ENCODE measurements at places on chromosomes 6 and 20.
A peak's percentile ranks its signal among the peaks of the same experiment; 100 is the strongest.

DNA sequence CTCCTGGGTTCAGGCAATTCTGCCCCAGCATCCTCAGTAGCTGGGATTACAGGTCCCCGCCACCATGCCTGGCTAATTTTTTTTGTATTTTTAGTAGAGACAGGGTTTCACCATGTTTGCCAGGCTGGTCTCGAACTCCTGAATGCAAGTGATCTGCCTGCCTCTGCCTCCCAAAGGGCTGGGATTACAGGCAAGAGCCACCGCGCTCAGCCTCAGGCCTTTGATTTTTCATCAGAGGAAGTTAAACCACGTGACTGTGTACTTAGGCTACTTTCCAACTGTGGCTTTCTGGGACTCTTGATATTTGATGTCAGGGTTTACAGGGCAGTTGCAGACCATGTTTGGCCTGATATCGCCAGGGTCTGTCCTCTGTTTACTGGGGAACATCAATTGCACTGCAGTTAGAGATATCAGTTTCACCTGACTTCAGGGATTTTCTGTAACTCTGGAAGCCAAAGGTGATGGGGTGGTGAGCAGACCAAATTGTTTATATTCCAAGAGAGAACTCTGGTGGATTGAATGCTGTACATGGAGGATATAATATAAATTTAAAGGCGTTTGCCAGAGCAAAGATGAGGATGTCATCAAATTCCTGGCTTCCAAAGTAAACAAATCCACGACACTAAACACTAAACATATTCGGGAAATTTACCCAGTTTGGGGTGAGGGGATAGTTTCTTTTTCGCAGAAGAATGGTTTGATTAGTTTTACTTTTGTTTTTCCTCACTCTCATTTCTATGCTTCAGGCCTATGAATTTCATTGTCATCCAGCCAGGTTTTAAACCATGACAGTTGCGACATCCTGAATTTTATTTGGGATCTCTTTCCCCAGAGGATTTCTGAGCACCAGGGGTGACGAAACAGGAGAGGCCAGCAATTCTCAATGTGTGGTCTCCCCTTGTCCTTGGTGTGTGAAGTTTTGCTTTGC is 4.2 kb downstream of the PSMF1 start:
- no peak for DNase-seq

DNA sequence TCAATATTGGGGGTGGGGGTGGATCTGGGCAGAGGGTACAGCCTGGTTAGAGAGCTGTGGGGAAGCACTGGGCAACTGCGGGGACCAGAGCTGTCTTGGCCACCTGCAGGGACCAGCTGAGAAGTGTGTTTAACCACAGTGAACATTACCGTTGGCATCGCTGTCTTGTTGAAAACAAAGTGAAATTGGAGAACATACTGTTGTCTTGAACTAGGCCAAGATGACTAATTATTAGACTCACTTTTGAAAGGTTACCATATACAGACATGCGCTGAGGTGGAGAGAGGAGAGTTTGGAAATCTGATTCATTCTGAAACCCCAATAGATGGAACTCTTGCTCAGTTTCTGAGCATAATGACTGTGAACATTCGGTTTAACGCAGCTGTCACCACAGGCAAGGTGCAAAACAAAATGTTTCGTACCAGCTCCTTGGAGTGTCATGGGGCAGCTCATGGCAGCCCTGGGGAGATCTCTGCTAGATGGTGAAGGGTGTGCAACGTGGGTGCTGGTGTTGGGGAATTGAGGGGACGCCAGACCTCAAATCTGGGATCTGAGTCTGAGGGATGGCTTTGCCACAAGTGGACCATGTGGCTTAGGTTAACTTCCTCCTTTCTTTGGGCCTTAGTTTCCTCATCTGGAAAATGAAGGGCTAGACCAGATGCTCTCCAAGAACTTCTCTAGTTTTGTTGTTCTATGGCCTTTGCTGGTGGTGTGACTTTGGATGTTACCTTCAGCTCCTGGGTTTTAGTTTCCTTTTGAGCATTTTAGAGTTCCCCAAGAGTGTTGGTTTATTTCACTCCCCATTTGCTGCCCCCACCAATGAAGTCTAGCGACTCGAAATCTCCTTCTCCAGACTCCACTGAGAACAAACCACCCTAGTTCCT is 24.6 kb upstream of the GTSF1L start:
- DNase-seq = peak; percentile 76

DNA sequence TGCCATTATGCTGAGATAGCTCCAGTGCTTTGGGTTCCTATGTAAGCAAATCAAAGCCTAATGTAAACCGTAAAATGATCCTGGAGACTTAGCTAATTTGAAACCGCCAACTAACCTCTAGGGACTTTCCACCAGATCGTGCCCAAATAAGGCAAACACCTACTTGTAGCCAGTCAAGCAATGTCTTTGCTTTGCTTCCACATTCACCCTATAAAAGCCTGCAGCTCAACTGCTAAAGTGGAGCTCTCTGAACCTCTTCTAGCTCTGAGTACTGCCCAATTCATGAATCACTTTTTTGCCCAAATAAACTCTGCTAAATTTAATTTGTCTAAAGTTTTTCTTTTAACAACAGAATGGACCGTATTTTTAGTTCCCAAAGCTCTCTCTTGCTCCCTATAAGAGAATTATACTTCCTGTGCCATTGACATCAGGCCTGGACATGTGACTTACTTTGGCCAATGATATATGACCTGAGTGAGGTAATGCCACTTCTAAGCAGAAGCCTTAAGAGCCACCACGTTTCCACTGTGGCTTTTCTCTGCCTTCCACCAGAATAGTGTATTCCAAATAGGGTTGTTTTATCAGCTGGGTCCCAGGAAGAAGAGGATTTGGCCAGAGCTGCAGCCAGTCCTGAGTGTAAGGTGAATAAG is 34.8 kb upstream of the PSMF1 start:
- no peak for DNase-seq

DNA sequence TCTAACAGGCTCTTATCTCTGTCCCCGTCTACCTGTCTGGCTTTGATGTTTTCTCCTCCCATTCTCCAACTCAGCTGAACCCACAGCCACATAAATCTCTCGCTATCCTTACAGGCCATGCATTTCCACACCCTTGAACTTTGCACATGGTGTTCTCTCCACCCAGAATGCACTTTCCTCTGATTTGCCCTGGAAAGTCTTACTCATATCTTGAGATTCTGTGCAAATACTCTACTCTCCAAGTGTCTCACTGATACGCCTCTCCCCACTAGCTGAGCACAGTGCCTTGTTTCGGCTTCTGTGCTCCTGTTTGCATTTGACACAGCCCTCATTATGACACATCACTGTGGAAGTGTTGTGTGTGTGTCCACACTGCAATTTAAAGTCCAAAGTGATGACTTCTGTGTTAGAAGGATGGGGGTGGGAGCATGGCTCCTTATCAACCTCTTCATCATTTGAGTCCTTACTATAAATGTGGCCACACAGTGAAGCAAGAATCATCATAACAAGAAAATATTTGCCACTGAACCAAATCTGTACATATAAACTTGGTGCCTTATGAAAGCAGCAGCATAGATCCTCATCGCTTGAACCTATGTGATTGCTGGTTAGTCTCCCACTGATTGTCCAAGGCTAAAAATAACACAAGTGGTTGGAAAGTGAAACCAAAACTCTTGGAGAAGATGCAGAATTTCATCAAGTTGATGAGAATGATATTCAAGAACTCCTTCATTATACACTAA is 5.5 kb upstream of the PRELID3B start:
- DNase-seq = no peak

- DNase-seq = no peak
Observed at GRCh38 chr20:4216866-4217265, 201.5 kb upstream of the RNF24 start.

DNA sequence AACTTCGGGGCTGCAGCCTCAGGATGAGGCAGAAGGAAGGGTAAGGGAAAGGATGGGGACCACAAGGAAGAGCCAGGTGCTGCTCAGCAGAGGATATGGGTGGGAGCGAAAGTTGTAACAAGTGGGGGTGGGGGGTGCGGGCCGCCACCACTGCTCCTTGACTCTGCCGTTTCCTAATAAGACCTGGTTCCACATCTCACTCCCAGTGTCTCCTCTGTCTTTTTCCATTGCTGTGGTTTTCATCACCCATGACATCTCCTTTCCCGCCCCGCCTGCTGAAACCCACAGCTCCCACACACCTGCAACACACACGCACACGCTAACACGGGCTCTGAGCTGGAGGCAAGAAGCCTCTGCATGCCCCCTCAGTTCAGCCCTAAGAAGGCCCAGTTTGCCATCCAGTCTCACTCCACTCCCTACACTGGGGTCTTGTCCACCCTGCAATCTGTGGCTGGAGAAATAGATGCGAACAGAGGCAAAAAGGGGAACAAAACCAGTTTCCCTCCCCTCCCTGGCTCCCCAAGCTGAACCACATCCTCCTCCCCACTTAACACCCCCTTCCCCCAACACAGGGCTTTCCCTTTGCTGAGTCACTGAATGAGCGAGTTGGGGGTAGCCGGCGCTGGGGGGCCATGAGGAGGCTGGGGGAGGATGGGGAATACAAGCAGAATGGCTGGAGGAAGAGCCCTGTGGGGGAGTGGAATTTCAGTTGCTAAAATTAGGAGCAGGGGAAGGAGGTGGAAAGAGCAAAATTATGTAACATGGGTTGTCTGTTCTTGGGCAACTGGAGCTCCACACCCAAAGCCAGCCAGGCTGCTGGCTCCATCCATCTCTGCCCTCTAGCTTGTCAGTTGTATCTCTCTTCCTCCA is 11.5 kb downstream of the NFKBIL1 start:
- no peak for DNase-seq

GRCh38 chr6:14344486-14344885 is 226.9 kb downstream of the CD83 start:
- no peak for DNase-seq

DNA sequence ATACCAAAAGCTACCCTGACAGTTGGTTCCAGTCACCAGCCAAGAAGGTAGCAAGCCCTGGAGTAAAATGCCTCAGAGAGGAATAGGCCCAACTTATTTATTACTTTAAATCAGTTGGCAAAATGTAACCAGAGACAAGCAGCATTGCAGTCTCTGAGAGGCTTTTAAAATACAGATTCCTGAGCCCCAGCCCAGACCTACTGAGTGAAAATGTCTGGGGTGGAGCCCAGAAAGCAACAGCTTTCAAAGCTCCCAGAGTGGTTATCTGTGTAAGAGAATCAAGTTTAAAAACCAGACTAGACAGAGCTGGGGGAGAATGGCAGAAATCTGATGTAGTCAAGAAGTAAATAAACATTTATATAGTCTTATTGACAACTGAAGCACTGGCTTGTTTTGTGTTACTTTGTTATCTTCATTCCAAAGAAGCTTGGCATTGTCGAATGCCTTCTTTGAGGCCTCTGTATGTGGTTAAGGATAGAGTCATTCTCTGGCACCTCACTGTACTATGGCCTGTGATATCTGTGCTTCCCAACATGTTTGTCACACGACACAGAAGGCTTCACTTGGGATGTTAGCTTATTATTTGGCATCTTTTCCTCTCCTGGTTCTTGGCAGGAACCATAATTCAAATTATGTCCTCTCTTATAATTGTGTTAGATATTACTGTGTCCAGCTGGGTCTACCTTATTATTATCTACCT is 313.5 kb downstream of the SLC35F1 start:
- no peak for DNase-seq

DNA sequence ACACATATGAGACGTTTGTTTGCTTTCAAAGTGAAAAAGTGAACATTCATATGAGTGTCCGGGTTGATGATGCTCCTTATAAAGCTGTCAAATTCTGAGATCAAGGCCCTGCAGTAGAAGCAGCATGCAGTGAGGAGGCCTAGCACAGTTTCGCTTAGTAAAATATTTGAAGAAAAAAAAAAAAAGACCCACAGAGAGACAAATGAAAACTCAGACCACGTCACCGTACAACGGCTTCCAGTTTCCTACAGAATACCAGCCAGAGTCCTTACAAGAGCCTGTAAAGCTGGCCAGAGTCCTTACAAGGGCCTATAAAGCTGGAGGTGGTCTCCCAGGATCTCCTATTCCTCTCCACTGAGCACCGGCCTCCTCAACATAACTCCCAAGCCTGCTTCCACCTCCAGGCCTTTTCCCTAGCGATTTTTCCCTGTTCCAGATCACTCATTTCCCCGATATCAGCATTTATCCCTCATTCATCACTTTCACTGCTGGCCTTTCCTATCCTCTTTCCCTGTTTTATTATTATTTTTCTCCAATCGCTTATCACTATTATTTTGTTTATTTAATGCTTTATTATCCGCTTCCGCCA is 1.5 kb upstream of the HMGN4 start:
- DNase-seq = no peak

GRCh38 chr6:142874676-142875075 is 70.3 kb downstream of the HIVEP2 start:
- no peak for DNase-seq

GRCh38 chr20:63703471-63703975 is 4.3 kb downstream of the ARFRP1 start:
- no peak for DNase-seq

DNA sequence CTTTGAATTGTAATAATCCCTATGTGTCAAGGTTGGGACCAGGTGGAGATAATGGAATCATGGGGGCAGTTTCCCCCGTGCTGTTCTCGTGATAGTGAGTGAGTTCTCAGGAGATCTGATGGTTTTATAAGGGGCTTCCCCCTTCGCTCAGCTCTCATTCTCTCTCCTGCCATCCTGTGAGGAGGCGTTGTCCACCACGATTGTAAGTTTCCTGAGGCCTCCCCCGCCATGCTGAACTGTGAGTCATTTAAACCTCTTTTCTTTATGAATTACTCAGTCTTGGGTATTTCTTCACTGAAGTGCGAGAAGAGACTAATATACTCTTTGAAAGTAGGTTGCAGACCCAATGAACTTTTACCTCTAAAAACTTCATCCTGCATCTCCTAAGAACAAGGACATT is 39.2 kb upstream of the KCNG1 start:
- no peak for DNase-seq

DNA sequence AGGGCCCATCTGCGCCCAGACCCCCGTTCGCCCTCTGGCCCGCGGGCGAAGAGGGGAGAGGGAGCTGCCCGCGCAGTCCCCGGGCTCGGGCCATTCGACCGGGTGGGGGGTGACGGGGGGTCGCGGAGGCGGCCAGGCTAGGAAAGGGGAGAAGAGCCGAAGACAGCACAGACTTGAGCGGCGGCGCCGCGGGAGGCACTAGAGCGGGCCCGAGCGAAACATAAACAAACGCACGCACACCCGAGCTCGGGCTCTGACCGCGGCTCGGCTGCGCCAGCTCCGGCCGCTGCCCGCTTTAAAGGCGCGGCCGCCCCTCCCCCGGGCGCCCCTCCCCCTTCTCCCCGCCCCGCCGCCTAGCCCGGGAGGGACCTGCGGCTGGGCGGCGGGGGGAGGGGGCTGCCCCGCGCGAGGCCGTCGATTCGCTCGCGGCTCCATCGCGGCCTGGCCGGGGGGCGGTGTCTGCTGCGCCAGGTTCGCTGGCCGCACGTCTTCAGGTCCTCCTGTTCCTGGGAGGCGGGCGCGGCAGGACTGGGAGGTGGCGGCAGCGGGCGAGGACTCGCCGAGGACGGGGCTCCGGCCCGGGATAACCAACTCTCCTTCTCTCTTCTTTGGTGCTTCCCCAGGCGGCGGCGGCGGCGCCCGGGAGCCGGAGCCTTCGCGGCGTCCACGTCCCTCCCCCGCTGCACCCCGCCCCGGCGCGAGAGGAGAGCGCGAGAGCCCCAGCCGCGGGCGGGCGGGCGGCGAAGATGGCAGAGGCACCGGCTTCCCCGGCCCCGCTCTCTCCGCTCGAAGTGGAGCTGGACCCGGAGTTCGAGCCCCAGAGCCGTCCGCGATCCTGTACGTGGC is at the start of gene FOXO3:
TSS of gene FOXO3 (plus strand) at position 455 of the 846 bp plus-strand sequence. CDS start at position 747, 292 bp downstream.
- DNase-seq = no peak
